Ascending aorta (tissue), 2 donors: ENCODE measurements at places on chromosomes 1 and 21. TPM values are rescaled to one million over a fixed set of nuclear protein-coding genes. Genes with fewer than 3 reads are reported as not detected.

GRCh38 chr21:35172231-35172630 lies 123.1 kb upstream of the RUNX1 start:
- H3K27me3 ChIP-seq = no peaks in the 10 kb centered on the region
- no peaks in the 10 kb centered on the region for H3K36me3 ChIP-seq
- H3K27ac ChIP-seq = no peak overlapping the region

DNA sequence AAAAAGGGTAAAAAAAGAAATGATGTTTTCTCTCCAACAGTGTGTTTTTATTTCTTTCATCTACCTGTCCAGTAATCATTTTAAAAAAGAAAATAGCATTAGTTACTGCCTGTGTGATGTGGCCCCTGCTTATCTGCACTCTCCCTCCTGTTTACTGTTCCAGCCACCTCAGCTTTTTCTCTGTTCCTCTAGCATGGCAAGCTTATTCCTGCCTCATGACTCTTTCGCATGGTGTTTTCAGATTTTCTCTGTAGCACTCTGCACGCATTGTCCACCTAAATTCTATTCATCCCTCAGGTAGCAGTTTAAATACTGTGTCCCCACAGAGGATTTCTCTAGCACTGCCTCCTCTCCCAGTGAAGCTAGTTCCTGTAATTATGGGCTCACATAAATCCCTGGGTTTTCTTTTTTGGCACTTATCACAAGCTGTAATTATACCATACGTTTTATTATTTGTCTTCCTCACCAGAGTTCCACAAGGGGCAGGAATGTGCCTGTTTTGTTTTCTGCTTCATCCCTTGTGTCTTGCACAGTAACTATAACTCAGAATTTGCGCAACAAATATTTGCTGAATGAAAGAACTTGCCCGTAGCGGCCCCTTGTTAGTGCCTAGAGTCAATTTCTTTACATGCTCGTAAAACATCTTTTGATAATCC lies 51.4 kb upstream of the LRIG2 start:
- no peaks in the 10 kb centered on the region for H3K36me3 ChIP-seq
- DNase-seq = no peak
- no peaks in the 10 kb centered on the region for H3K4me1 ChIP-seq
- no peak overlapping the region for H3K4me3 ChIP-seq

- H3K4me1 ChIP-seq = no peaks in the 10 kb centered on the region
- no peak overlapping the region for H3K4me3 ChIP-seq
- H3K36me3 ChIP-seq = no peaks in the 10 kb centered on the region
- no peak overlapping the region for H3K27ac ChIP-seq
Measured at GRCh38 chr1:2163205-2163604, 31.4 kb downstream of the FAAP20 start.

GRCh38 chr1:84254703-84255238 lies 46.7 kb upstream of the SAMD13 start:
- no peaks in the 10 kb centered on the region for H3K36me3 ChIP-seq
- H3K4me1 ChIP-seq = peaks cover 4% of the 10 kb centered on the region
- no peak overlapping the region for H3K27ac ChIP-seq
- no peak overlapping the region for H3K4me3 ChIP-seq

The HSD17B7 gene
- total RNA-seq = 6.6 TPM
